ENCODE measurements at places on chromosomes 16 and 17.

DNA sequence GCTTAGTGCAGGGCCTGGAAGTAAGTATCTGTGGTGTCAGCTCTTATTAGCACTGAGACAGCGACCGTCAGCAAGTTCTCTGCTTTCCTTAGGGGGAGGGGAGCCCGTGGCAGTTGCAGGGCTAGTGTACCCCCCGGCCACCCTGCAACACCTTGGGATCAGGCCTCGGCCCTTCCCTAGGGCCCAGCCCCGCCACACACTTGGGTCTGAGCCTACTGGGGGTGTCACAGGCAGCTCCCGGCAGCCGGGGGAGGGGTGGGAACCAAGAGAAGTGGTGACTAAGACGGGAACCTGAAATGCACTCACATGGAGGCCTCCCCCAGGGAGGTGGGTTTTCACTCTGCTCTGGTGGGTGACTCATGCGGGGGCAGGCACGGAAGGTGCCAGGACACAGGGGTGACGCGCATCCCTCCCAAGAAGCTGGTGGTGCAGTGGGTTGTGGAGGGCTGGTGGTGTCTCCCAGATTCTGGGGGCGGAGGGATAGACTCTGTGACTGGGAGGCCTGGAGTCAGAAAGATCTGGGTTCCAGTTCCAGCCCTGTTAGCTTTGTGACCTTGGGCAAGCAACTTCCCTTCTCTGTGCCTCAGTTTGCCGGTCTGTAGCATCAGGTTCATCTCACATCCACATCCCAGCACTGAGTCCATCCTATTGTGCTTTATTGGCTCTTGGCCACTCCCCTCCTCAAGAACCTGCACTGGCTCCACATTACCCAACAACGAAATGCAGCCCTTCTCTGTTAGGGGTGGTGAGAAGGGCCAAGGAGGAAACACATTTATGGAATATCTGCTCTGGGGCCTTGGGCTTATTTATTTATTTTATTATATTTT is 44.5 kb downstream of the LAT start:
- DNase-seq, result no peak

GRCh38 chr17:80811181-80812105 is 180.2 kb upstream of the CHMP6 start:
- DNase-seq, result no peak

DNA sequence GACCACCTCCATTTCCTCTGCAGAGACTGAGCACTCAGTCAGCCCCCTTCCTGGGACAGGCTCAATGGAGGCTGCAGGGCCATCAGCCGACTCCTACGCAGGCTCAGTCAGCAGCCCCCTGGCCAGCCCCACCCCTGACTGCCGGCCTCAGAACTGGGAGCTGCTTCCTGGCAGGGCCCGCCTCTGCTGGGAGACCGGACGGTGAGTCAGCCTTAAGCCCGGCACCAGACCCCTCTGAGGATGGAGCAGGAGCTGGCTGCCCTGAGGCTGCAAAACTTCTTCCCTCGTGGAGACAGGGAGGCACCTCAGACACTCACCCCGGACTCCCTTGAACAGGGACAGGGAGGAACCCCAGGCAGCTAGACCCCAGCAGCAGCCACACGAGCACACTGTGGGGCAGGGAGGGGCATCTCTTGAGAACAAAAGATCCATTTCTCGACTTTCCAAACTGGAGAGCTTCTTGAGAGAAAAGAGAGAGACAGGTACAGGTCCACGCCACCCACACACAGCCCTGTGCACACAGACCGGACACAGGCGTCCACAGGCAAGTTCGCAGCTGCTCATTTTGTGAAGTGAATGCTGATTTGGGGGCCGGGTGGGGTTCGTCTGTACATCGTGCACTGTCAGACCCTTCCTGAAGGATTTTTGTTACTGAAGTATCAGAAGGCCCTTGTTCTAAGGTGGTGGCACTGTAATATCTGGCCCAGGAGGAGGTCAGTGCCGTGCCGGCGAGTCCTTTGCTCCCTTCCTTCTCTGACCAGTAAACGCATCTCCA is 1.3 kb upstream of the TUBB3 start:
- peak; percentile 87 for DNase-seq

DNA sequence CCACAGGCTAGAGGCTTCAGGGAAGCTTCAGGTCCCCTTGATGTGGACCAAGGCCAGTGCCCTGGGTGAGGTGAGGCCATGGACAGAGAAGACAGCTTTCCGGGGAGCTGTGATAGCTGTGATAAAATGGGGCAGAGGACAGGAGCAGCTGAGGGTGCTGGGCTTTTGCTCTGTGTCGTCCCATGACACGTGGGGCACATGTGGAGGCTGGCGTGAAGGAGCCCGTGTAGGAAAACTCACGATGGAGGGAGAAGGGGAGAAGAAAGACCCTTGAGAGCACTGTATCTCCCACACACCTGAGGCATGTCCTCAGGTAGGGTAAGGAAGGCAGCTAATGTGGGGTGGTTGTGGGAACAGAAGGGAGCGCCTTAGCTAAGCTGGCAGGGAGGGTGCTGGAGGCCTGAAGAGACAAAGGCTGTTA is 21.3 kb downstream of the B9D1 start:
- no peak for DNase-seq

DNA sequence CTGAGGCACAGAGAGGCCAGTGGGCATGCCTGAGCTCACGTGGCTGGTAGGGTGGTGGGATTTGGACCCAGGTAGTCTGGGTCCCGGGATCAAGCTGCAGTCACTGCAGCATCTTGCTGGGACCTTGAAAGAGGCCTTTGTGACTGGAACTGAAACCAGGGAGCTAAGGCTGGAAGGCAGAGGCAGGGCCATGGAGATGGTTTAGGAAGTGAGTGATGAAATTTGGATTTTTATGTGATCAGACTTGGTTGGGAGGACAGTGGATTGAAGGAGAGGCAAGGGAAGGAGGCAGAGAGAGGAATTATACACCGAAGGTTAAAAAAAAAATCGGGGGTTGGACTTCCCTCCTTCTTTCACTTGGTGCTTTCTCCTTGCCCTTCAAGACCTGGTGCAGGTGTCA is 255.4 kb upstream of the CACNG5 start:
- DNase-seq, result no peak

- no peak for DNase-seq
Measured at GRCh38 chr16:63577891-63578290, 1541.7 kb upstream of the CDH8 start.

DNA sequence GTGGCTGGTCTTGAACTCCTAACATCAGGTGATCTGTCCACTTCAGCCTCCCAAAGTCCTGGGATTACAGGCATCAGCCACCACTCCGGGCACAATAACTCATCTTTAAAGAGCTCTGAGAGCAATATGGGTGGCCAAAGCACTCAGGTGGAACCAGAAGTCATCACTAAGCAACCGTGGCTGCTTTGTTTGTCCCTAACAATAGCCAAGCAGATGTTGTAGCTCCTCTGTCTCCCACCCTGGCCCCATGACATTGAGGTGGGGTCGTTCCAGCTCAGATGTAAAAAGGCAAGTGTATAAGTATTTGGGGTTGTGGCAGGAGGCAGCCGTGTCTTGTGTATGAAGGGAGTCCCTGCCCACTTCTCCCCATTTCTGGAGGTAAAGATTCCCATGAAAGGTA is 3.7 kb upstream of the SCIMP start:
- no peak for DNase-seq

DNA sequence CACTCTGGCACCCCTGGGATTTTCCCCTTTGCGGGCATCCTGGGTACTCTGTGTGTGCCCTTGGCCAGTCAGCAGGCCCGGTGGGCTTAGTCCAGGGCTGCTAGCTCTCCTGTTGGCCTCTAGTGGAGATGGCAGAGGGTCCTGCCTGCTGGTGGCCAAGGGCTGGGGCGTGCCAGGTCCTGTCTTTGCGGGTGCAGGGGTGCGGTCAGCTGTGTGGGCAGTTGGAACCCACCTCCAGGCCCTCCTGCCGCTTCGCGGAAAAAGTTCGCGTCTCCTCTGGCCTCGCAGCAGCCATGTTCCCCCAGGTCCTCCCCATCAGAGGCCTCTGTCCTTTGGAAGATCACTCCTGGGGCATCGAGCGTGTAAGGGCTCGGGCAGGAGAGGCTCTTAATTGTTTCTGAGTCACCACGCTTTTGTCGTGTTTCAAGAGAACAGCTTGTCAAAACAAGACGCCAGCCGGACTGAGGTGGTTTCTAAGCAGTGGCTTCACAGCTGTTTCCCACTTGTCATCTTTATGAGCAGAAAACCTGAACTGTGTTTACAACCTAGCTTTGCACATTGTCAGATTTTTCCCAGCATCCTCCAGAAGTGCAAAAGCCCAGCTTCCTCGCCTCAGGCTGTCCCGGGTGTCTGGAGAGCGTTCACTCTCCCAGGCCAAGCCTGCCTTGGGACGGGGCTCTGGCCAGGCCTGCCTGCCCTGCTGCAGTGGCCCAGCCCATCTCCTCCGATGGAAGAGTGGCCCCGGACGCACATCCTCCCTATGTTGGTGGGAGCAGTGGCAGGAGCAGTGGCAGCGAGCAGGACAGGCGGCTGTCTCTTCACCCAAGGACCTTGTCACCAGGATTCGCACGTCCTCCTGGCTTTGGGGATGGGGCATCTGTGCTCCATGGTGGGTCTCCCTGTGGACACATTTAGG is 5.0 kb upstream of the DNASE1L2 start:
- no peak for DNase-seq

GRCh38 chr17:73644145-73645049 is at the start of gene SDK2:
Gene SDK2, minus strand, starts transcription at chr17:73644445. Its CDS starts 357 bp downstream, at chr17:73644088.
- DNase-seq, result no peak

DNA sequence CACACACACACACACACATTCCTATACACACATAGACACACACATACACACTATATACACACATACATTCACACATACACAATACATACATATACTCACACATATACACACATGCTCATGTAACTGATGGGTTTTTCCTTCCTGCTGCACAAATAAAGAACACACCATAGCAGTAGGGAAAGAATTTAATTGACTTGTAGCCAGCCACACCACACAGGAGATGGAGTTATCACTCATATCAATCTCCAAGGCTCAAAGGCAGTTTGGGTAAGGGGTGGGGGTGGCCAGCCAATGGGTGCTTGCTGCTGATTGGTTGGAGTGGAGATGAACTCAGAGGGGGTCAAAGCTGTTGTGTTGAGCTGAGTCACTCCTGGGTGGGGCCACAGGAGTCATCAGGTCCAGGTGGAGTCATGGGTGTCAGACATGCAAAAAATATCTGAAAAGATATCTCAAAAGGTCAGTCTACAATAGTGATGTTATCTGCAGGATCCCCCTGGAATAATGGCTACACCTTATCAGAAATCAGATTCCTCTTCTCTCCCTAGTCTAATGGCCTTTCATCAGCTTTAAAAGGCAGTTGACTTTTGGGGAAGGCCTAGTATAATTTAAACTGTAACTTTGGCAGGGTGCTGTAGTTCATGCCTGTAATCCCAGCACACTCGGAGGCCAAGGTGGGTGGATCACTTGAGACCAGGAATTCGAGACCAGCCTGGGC is 46.1 kb downstream of the WSB1 start:
- no peak for DNase-seq

DNA sequence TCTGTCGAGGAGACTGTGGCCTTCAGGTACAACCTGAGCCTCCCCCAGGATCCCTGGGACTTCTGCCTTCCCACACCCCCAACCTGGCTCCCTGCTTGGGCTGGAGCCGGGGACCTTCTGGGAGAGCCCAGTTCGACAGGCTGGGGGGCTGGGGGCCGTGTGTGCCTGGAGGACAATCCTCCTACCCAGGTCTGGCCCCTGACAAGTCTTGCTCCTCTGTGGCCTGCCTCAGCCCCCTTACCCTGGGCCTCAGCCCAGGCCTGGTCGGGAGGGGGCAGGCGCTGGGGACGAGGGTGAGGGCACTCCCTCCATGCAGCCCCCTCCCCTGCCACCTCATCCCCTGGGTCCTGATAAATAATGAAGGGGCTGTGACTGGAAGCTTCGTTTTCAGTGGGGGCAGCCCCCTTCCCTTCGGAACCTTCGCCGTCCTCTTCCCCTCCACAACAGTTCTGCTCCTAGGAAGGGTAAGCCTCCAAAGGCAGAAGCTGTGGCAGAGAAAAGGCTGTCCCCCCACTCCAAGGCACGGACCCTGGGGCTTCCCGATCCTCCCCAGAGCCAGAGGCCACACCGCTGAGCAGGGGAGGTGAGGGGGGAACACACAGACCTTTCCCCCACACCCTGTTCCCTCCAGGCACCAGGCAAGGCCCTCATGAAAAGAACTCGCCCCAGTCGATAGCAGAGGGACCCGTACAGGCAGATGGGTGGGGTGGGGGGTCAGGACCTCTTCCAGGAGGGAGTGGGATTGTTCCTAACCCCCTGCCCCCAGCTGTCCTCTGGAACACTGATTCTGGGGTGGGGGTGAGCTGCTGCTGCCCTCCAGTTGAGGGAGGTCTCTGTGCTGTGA is 5.0 kb upstream of the BAHCC1 start:
- DNase-seq, result peak; percentile 47

- DNase-seq, result no peak
Measured at GRCh38 chr17:21113716-21114115, 13.0 kb upstream of the DHRS7B start.

GRCh38 chr17:80441133-80441578 is 26.2 kb downstream of the ENDOV start:
- DNase-seq, result no peak

GRCh38 chr17:61583242-61583641 is 7.8 kb downstream of the NACA2 start:
- DNase-seq, result no peak

- DNase-seq, result no peak
Measured at GRCh38 chr16:46970089-46970488, 3.4 kb downstream of the DNAJA2 start.

DNA sequence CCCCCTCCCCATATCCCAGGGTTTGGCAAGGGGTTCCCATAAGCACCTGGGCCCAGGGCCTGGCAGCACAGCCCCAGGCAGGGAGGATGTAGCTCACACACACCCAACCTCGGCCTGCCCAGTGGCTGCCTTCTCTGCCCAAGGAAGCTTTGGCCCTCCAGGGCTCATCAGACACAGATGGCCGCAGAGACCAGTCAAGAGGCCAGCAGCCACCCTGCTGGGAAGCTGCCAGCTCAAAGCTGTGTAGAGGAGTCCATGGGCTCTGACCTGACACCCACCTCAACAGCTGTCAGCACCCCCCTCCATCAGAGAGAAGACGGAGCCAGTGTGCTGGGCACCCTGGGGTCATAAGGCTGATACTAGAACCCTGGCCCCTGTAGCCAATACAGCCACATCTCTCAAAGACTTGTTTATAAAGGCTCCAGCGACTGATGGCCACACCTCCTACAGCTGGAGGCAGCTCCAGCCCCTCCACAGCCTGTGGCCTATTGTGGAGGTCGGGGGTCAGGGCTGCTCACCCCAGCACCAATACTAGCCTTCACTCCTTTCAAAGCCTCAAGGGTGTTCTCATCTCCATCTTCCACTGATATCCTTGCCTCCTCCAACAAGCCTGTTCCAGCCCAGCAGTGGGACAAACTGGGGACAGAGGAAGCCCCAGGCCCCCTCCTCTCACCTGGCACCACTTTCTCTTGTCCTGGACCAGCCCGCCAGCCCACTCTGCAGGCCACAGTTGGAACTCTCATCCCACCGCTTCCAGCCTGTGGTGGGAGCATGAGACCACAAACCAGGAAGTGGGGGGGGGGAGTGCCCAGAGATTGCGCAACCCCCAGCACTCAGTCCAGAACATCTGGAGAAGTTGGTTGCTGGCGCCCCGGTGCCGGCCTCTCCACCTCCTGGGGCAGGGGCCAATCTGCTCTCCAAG is 2.2 kb upstream of the MPG start:
- DNase-seq, result peak; percentile 85

GRCh38 chr17:77422104-77422747 is 281.5 kb downstream of the SEC14L1 start:
- no peak for DNase-seq

GRCh38 chr16:625117-625976 is 5.4 kb upstream of the WFIKKN1 start:
- peak; percentile 59 for DNase-seq

GRCh38 chr16:87463722-87464690 is 28.8 kb downstream of the ZCCHC14 start:
- no peak for DNase-seq

GRCh38 chr16:88585927-88586581 is 15.9 kb downstream of the ZC3H18 start:
- DNase-seq, result no peak

- no peak for DNase-seq
Measured at GRCh38 chr16:70466805-70467076, 12.3 kb downstream of the FCSK start.
